Activated CD8-positive, alpha-beta memory T cell treated with anti-CD3 and anti-CD28 coated beads, Interleukin-2, amount 50 U/mL, for 4 hours (primary cell): ENCODE measurements at places on chromosomes 11 and 22.

DNA sequence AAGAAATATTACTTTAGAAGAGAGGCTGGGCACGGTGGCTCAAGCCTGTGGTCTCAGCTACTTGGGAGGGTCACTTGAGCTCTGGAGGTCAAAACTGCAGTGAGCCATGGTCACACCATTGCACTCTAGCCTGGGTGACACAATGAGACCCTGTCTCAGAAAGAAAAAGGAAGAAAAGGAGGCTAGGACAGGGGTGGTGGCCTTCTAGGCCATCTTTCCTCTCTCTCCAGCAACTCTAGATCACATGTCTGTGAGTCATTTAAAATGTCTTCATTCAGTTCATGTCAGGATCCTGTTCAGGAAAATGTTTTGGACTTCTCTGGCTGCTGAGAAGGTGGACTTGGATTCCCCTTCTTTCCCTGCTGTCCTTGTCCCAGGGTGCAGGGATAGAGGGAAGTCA, 53.3 kb downstream of the PPFIA1 start:
- no peak for DNase-seq

DNA sequence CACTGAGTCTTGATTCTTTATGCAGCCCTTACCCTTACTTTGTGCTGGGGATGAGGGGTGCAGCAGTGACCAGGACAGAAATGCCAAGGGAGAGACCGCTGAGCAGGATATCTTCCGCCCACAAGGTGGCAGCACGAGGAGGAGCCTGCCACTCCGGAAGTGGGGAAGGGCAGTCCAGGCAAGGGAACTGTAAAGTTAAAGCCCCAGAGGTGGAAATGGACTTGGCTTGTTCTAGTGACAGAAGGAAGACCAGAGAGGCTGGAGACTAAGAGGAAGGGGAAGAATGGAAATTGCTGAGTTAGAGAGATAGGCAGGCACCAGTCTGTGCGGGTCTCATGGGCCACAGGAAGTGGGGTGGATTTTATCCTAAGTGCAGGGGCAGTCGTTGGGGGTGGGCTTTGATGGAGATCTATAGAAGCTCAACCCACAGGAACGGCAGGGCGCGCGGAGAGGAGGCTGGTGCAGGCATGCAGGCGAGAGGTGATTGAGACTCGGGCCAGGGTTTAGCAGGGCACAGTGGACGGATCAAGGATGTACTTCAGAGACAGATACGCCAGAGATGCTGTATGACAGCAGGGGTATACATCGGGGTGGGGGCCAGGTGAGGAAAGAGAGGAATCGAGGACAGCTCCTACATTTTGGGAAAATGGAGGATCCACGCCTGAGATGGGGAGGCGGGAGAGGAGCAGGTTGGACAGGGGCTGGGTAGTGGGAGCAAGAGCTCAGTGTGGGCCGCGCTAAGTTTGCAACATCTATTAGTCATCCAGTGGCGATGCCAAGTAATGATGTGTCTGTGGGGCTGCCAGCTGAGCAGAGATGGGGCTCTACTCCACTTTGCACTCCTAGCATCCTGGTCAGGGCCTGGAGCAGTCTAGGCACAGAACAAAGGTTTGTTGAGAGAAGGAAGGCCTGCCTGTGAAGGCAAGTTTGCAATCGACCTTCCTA, 3.3 kb upstream of the GRK2 start:
- DNase-seq = peak; percentile 72

DNA sequence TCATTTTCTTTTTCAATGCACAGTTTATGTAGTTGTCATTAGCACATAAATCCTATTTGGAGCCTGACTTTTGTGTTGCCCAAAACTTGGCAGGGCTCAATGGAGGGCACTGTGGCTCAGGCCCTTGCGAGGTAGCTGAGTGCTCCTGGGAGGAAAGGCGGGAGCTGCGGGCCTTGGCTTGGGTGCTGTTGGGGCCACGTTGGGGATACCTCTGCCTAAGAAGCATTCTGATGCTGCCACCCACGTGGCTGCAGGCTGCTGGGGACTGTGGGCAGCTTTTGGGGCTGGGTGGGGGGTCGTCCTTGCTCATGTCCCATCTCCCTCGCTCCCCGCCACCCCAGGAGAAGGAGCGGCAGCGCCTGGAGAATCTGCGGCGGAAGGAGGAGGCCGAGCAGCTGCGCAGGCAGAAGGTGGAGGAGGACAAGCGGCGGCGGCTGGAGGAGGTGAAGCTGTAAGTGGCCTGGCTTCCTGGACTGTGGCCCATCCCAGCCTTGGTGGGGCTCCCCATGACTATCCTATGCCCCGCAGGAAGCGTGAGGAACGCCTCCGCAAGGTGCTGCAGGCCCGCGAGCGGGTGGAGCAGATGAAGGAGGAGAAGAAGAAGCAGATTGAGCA, 20.9 kb downstream of the INCENP start:
- no peak for DNase-seq

DNA sequence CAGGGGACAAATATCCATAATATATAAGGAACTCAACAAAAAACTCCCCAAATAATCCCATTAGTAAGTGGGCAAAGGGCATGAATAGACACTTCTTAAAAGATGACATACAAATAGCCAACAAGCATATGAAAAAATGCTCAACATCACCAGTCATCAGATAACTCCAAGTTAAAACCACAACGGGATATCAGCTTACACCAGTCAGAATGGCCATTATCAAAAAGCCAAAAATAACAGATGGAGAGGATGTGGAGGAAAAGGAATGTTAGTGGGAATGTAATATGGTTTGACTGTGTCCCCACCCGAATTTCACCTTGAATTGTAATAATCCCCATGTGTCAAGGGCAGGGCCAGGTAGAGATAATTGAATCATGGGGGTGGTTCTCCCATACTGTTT, 350.1 kb downstream of the GUCY1A2 start:
- no peak for DNase-seq

DNA sequence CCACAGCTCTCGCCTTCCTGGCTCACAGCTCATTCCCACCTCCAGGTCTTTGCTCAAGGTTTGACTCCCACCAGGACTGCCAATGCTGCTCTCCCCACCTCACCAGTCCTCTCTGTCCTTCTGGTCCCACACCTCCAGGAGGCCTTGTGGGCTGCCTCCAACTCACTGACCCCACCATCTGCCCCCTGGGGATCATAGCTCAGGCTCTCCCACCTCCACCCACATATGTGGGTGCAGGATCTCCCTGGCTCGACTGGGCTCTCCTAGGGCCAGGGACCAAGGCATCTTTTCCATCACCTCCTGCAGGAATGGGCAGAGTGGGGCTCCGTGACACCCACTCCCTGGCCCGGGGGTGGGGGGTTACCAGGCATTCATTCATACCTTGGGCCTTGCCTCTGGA, 13.8 kb upstream of the SSTR3 start:
- DNase-seq = no peak

DNA sequence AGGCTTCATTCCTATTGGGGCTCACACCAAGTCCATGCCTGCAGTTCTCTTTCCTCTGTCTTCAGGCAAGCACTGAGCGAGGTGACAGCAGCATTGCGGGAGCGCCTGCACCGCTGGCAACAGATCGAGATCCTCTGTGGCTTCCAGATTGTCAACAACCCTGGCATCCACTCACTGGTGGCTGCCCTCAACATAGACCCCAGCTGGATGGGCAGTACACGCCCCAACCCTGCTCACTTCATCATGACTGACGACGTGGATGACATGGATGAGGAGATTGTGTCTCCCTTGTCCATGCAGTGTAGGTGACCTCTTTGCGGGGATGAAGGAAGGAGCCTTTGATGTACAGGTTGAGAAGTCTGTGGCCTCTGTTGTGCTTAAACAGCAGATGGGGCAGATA, 11.4 kb upstream of the RRM1 start:
- DNase-seq = no peak

DNA sequence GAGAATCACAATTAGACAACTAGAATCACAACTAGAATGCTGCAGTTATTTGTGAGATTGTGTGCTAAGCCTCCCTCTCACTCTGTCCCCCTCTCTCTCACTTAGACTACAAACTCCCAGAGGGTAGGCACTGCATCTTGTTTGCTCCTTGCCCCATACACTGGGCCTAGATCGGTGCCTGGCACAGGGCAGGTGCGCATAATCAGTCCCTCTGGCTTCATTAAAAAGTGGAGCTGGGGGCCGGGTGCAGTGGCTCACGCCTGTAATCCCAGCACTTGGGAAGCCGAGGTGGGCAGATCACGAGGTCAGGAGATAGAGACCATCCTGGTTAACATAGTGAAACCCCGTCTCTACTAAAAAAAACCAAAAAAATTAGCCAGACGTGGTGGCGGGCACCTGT, 456.8 kb downstream of the MIAT start:
- DNase-seq = no peak

DNA sequence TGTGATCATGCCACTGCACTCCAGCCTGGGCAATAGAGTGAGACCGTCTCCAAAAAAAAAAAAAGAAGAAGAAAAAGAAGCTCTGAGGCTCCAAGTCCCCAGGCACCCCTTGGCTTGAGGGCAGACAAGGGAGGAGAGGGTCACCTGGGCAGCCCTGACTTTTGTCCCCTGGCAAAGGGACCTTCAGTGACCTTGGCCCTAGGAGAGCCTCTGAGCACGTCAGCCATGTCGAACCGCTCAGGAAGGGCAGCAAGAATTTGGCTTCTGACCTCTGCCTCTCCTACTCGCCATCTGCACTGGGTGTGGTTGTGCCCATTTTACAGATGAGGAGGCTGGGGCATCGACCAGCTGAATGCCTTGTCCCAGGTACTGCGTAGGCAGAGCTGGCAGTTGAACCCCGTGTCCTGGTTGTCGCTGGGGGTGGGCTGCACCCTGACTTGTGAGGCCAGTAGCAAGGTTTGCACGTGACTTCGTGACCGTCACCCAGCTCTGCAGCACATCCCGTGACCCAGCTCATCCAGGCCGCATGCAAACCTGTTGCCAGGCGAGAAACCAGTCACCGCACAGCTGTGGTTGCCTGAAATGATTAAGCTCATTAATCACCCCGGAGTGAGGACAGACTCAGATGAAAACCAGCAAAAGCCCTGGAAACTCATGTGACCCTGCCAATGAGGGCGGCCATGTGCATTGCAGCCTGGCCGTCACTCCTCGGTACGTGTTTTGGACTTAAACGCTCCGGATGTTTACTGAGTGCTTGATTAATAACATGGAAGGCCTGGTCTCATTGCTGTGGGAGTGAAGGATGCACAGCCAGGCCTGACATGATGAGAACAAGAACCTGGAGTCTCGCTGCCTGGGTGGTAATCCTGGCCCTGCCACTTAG, 47.7 kb upstream of the PPP6R3 start:
- DNase-seq = no peak

GRCh38 chr22:44736581-44737405, 15.6 kb upstream of the ARHGAP8 start:
- DNase-seq = no peak

- DNase-seq = no peak
Measured at GRCh38 chr11:115539844-115540243, 35.6 kb upstream of the CADM1 start.

- no peak for DNase-seq
Measured at GRCh38 chr22:45768490-45768889, 96.9 kb downstream of the ATXN10 start.

GRCh38 chr22:46966495-46966845, 204.0 kb downstream of the TBC1D22A start:
- no peak for DNase-seq

- no peak for DNase-seq
Measured at GRCh38 chr11:130847517-130847916, 68.8 kb downstream of the SNX19 start.

GRCh38 chr22:19545935-19546207, 21.7 kb upstream of the CLDN5 start:
- DNase-seq = no peak

DNA sequence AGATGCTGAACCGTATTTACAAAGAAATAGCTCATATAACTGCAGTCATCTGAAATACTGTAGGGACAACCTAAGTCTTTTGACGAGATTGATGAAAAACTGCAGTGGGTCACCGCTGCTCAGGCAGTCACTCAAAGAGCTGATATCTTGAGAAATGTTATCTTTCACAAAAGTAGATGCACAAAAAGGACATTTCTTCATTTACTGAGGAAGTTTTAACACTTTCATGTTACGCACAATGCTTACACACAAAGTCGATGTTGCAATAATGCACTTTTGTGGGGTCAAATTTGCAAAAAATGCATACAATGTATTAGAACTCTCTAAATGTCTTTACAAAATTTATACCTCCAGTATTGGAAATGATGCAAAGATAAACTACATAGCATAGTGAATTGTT, 16.2 kb upstream of the OR10V1 start:
- DNase-seq = no peak

DNA sequence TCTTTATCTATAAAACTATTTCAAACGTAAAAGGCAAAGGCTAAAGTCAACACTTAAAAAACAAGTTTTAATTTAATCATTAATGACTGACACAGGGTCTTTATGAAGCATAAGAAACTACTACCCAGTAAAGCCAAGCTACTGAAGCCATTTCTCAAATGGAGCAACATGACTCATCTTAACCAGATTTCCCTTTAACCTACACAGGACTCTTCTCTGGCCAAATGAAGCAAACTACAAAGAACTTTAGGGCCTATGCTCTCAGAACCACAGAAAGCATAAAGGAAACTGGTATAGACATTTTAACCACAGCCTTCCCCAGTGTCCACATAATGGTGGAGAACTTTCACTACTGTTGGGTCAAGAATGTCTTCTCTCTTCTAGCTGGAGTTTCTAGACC, 34.7 kb downstream of the ALG9 start:
- DNase-seq = no peak

- DNase-seq = no peak
Measured at GRCh38 chr22:30033137-30033536, 47.1 kb upstream of the HORMAD2 start.

GRCh38 chr11:119115484-119116234, 5.7 kb upstream of the HINFP start:
- no peak for DNase-seq

DNA sequence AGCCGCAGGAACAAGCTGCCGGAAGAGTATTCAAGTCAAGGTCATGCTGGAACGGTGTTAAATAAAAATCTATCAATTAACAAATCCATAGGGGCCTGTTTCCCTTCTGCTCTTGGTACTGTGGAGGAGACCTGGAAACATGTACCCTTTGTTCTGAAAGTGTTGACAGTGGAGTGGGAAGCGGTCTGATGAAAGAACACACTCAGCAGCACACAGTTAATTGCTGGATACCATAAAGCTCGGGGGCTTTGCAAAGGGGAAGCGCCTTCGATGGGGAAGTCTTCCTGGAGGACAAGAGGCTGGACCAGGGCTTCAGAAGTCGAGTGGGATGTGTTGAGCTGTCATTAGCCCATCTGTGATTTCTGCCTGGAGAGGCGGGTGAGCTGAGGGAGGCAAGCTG, 112.5 kb upstream of the CLPB start:
- DNase-seq = no peak

DNA sequence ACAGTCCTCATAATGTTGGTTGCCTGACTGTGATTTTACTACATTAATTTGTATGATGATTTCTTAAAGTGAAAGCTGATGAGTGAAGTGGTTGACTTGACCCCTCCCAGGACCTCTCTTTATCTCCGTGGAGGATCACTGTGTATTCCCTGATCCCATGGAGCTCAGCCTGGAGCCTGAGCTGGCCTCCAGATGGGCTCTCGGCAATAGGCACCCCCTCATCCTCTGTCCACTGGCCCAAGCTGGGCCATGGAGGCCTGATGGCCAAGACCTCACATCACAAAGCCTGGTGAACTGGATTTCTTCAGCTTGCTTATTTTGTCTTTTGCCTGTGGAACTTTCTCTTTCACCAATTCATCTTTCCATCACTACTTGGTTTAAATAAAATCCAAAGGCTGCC, 75.2 kb downstream of the WNT11 start:
- DNase-seq = no peak
